ENCODE measurements at places on chromosomes 5 and 9. TPM values are rescaled to one million over a fixed set of nuclear protein-coding genes. Genes with fewer than 3 reads are reported as not detected.

DNA sequence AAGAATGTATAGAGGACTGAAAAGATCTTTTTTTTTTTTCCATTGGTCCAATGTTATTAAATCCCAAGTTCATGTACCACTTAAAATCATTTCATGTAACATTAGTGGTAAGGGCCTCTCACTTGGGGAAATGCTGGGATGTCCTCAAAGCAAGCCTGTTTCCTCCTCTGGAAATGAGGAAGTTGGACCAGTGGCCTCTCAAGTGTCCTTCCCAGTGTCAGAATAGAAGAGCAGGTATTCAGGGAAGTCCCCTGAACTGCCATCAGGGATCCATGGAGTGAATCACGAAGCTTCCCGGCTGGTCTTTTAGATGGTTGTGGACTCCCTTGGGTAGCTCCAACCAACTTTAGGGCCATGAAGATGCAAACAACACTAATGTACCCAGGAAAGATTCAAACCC is 55.2 kb upstream of the AFAP1L1 start:
- no peak for DNase-seq

GRCh38 chr9:114372921-114373448 is 14.8 kb downstream of the AKNA start:
- DNase-seq: peak; percentile 51

DNA sequence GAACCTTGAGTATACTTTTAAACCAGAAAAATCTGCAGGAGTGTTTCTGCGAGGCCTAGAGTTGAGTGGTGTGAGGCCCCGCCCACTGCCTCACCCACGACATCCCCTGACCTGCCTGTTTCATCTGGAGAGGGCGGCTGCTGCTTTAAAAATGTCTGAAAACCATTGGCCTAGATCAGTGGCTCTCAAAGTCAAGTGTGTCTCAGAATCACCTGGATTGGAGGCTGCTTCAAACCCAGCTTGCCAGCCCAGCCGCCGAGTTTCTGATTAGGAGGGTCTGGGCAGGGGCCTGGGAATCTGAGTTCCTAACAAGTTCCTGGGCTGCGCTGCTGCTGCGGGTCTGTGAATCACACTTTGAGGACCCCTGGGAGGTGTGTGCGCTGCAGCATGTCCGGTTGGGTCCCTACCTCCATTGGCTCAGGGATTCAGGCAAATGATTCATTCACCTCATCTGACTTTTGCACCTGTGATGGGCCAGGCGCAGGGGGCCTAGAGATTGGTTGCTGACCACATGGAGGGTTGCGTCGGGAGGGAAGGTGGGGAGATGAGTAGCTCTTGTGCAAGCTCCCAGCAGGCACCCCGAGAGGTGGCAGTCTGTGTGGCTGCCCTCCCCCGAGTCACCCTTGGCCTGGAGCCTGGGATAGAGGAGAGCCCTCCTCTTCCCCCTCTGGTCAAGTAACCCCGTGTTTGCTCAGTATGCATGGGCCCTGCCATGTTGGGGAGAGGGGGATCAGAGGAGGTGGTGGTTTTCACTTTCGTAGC is 27.6 kb upstream of the HMCN2 start:
- DNase-seq: no peak

DNA sequence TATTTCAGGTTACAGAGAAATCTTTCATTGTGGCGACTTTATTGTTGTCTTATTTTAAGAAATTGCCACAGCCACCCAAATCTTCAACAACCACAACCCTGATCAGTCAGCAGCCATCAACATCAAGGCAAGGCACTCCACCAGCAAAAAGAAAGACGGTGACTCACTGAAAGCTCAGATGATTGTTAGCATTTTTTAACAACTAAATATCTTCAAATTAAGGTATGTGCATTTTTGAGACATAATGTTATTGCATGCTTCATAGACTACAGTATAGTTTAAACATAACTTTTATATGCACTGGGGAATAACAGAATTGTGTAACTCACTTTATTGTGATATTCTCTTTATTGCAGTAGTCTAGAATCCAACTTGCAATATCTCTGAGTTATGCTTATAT is 263.4 kb downstream of the TMEM232 start:
- DNase-seq: no peak

DNA sequence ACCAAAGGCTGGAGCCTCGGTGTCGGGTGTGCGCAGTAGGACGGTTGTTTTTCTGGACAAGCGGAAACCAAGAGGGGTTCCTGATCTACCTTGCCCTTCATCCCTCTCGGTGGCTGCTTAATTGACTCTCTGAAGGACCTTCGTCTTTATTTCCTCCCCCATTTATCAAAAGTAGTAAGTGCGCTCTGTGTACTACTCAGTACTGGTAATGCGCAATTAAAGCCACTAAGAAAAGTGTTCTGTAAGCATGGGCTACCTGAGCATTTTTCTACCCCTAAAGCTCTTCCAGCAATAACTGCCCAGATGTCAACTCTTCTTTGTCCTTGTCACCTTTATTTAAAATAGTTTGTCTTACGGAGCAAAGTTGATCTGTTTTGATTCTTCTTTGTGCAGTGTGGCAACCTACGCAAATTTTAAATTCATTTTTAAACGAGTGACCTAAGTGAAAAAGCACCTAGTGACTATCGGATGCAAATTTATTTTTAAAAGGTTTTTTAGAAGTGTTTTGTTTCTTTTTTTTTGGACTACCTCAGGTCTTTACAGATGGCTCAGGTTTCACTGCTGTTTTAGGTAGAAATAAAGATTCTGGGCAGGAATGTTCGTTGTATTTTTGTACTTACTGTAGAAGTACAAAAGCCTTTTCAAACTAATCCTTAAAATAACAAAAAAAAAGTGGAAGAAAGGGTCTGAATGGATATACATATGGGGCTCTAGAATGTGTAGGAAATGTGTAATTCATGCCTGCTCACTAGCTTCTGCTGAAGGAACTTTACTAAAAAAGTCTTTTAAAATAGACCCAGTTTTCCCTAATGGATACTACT is 2.0 kb downstream of the JMY start:
- DNase-seq: no peak

GRCh38 chr5:36049949-36050348 is 16.7 kb downstream of the UGT3A2 start:
- DNase-seq: no peak

DNA sequence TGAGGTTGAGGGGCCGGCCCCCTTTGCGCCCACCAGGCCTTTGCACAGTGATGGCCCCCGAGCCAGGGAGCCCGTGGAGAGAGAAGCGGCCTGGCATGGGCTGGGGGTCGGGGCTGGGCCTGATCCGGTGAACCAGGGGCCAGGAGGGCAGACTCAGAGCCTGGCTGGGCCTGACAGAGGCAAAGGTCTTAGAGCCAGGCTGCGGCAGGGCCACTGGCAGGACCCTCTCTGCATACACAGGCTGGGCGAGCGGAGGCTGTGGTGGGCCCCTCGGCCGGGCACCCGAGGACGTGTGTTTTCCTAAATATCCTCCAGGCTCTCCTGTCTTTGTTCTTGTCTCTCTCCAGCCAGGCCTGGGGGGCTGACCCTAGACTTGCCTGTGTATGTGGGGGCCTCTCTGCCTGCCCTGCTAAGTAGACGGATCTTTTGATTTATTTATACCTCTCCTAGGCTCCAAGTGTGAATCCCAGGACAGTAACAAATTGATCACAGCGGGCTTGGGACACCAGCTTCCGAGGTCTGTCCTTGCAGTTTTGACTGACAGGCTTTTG is 933 bp downstream of the NEK6 start:
- DNase-seq: no peak

IL9 gene
- total RNA-seq: not detected

NMUR2 gene
- total RNA-seq: not detected

PCDHA7 gene
- not detected for total RNA-seq
